Fibroblast of skin of right quadriceps (primary cell): ENCODE measurements at places on chromosomes 12 and 14.

DNA sequence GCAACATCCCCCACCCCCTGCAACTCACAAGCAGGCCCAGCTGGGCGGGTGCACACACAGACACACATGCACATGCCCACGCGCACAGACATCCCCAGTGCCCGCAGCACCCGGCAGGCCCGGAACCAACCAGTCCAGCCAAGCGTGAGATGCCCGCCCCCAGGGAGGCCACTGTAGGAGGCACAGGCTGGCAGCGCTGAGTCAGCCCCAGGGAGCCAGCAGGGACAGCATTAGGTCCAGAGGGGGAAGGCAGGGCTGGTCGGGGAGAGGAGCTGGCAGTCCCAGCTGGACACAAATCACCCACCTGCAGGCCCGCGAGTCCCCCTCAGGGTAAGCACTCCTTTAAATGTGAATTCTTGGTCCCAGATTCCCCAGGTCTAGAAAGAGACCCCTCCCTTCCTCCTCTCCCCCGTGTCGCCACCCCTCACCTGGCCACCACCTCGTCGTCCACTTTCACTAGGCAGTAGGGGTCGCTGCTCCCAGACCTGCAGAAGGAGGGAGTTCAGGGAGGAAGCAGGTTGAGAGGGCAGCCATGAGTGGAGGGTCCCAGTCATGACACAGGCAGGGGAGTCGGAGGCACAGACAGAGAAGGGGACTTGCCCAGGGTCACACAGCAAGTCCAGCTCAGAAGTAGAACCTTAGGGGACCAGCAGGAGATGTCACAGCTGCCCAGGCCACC is 5.0 kb downstream of the RASAL1 start:
- no peak for DNase-seq

DNA sequence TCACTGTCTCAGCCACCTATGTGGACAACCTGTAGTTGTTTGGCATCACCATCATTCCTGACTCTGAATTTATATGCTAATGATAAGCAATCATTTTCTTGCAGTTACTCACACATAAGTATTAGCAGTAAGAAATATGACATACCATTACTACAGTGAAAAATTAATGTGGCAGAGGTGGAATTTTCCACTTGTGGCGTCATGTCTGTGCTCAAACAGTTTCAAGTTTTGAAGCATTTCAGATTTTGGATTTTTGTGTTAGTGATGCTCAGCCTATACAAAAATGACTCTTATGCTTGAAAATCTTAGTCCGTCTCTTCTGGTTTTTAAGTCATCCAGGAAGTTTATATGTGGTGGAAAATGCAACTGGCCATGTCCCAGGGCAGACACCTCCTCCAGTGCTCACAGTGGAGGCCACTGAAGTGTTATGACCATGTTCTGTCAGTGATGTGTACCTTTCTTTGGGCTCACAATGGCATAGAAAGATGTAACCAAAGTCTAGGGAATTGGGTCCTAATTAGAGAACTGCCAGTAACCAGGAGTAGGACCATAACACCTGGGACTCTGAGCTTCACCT is 220.6 kb downstream of the SYT1 start:
- no peak for DNase-seq

- DNase-seq = peak; percentile 88
Measured at GRCh38 chr12:58915634-58916033, 4.7 kb downstream of the LRIG3 start.

DNA sequence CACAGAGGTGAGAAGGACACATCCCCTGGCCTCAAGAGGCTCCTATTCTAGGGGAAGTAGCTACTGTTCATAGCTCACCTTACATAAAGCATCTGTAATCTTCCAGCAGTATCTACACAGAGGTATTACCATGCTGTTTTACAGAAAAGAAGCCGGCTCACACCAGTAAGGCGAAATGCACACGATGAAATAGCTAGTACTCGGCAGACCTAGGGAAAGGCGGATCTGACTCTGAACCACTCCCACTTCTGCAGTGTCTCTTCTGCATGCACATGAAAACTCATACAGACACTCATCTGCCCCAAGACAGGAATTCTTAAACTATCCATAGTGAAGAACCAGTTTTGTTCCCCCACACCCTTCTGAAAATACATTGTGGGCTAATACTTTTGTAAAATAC is 73.6 kb downstream of the IQSEC3 start:
- DNase-seq = no peak

DNA sequence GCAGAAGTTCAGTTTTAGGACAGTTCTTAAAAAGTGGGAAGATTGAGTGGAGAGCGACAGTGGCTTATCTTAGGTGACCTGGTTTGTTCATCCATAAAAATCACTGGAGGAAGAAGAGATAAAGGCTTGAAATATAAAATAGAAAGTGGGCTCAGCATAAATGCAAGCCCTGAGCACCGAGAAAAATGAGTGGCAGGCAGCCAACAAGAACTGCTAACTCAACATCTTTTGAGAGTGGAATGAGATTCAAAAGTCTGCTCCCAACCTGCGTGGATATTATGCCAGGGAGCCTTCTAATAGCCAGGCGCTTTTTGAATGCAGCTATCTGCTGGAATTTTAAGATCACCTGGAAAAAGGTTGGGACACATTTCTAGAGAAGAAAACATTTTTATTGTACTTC is 666.5 kb downstream of the FLRT2 start:
- peak; percentile 4 for DNase-seq
